ENCODE measurements at places on chromosomes 4 and X.

- no peak for DNase-seq
Observed at GRCh38 chr4:32735856-32736590, 2015.9 kb downstream of the PCDH7 start.

DNA sequence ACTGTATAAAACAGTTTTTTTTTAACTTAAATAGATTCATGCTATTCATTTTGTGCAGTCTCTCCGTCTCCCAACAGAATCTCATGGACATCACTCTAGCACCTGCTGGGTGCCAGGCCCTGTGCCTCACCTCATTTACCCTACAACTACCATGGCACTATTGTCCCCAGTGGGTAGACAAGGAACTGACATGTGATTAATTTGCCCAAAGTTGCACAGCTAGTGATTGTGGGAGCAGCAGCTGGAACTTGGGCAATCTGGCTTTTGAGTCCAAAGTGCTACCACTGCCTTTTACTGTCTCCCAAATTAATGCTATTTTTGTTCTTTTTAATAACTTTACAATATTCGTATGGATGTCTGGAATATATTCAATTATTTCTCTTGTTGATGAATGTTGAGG, 11.2 kb upstream of the PGRMC2 start:
- no peak for DNase-seq

- no peak for DNase-seq
Observed at GRCh38 chrX:21926527-21927278, 13.8 kb upstream of the SMS start.

- no peak for DNase-seq
Observed at GRCh38 chr4:6252051-6252450, 17.6 kb upstream of the WFS1 start.

GRCh38 chrX:153644356-153645125, 2.5 kb upstream of the DUSP9 start:
- DNase-seq, result no peak

DNA sequence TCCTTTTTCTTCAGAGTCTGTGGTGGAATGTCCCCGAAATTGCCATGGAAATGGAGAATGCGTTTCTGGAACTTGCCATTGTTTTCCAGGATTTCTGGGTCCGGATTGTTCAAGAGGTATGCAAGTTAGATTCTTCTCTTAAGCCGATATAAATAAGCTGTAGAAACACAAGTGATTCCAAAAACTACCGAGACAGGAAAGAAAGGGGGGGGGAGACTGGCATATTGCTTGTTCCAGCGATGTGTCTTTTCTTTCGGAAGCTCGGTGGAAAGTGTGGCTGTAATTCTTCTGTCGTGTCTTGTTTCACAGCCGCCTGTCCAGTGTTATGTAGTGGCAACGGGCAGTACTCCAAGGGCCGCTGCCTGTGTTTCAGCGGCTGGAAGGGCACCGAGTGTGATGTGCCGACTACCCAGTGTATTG, 236.9 kb downstream of the DCTD start:
- DNase-seq, result no peak

All from endothelial cell (in vitro differentiated cells).